Activated CD4-positive, alpha-beta T cell treated with anti-CD3 and anti-CD28 coated beads for 1 hour (primary cell): ENCODE measurements at places on chromosomes 2 and 18.

GRCh38 chr2:79554899-79555298 lies 42.0 kb downstream of the CTNNA2 start:
- DNase-seq, result no peak

DNA sequence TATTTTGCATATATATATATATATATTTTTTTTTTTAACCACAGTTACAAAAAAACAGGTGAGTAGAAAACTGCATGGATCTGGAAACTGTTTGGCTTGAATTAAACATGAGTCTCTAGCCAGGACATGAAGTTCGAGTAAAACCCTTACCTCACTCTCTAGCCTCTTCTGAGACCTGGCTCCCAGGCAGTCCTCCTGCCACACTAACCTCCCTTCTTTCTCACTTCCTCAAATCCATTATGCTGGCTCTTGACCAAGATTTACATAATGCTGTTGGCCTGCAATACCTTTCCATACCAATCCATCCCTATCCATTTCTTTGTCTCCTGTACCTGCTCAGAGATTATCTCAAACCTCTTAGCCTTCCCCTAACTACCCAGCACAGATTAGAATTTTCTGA lies 34.0 kb downstream of the PIGN start:
- DNase-seq, result no peak

GRCh38 chr18:23203891-23204432 lies 68.7 kb downstream of the CABLES1 start:
- DNase-seq, result no peak

GRCh38 chr2:160379399-160379798 lies 114.2 kb downstream of the RBMS1 start:
- DNase-seq, result no peak

DNA sequence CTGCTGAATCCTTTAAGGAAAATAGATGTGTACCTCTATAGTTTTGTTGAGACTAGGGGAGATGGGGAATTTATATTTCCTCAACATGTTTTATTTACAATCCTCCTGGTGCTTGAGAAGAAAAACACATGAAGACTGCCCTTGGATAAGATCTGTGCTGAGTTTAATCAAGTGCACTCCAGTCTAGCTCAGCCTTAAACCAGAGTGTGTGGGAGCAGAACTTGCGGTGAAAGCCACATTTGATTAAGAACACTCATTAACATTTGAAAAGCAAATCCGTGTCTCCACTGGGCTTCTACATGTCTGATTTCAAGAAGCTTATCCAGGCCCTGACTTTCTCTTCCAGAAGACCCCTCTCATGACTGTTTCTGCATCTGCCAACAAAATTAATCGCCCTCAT lies 84.8 kb upstream of the ITGA6 start:
- DNase-seq, result no peak

DNA sequence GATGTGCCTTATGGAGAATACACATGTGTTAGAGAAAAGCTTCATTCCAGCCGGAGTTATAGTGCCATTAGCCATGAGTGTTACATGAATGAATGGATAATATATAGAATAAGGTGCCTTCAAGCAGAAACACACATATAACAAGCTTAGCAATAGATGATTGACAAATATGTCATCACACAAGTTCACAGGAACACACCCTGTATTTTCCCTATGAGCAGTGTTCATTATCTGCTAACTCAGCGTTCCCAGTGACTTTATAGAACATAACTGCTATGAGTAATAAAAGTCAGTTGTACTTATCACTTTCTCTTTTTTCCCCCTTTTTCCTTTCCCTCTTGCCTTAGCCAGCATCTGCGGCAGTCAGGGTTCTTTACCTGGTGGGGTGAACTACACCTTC lies 65.1 kb downstream of the TIMM21 start:
- no peak for DNase-seq

GRCh38 chr2:131032393-131032836 lies 60.8 kb downstream of the FAM168B start:
- DNase-seq, result no peak

DNA sequence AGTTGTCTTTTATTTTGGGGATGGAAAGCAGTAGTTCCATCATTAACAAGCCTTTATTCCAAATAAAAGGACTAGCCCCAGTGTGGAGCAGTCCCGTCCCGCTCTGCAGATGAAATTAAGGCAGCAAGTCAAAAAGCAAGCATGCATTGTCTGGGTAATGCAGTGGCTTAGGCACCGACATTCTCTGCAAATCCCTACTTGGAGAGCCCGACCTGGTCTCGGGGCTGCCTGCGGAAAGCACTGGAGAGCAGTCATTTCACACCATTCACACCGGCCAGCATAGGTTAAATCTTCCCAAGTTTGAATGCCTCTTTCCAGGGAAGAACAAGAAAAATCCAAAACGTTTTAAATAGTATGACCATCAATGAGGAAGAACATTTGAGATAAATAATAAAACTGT lies 24.4 kb upstream of the RAB12 start:
- no peak for DNase-seq

GRCh38 chr2:8469709-8470493 lies 212.0 kb upstream of the ID2 start:
- no peak for DNase-seq

- DNase-seq, result no peak
Measured at GRCh38 chr2:225366731-225367130, 32.8 kb upstream of the NYAP2 start.

- no peak for DNase-seq
Measured at GRCh38 chr2:130263606-130264005, 65.4 kb upstream of the TUBA3E start.

DNA sequence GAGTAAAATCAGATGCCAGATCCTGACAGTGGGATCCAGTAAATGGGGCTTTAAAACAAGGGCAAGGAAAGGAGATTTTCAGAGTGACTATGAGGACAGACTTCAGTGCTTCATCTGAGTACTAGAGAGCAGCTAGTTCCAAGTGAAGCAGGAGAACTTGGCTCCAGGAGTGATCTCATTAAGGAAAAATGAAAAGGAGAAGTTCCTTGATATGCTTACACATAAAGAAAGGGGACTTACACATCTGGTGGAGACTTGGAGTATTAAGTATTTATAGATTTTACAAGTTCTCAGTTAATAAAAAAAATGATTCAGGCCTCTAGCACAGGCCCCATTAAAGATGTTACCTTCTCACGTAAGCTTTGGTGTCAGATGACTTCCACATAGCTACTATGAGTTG lies 105.8 kb downstream of the ICOS start:
- no peak for DNase-seq

DNA sequence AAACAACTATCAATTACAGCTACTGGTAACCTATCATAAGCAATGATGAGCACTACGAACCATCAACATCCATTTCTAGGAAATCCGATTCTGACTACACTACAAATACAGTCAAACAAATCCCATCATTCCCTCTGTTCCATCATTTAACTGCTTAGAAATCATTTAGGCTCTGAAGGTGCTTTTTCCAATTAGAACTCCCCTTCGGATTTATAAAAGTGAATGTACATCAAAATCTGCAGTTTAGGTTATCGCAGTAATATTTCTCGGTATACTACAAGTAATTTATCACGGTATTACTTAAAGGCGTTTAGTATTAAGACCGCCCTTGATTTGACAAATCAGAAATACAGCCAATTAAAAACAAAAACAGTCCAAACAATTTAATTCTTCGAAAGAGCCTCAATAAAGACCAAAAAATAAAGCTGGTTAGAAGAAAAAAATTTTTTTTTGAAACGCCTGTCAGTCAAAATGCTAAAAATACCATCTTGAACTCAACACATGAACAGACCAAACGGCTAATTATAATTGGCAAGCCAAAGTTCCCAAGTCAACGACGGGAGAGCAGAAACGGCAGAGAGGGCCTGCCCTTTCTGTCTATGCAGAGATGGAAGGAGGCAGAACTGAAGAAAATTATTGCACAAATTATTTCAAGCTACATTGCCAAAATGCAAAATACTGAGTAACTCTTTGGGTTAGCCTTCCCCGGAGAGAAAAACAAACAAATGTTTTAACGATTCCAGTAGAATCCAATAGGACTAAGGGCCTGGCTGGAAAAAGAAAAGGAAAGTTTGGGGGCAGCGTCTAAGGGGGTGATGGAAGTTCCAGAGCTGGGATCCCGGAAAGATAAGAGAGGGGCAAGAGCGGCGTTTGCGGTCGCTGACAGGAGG lies 1.2 kb downstream of the VPS54 start:
- DNase-seq, result no peak

DNA sequence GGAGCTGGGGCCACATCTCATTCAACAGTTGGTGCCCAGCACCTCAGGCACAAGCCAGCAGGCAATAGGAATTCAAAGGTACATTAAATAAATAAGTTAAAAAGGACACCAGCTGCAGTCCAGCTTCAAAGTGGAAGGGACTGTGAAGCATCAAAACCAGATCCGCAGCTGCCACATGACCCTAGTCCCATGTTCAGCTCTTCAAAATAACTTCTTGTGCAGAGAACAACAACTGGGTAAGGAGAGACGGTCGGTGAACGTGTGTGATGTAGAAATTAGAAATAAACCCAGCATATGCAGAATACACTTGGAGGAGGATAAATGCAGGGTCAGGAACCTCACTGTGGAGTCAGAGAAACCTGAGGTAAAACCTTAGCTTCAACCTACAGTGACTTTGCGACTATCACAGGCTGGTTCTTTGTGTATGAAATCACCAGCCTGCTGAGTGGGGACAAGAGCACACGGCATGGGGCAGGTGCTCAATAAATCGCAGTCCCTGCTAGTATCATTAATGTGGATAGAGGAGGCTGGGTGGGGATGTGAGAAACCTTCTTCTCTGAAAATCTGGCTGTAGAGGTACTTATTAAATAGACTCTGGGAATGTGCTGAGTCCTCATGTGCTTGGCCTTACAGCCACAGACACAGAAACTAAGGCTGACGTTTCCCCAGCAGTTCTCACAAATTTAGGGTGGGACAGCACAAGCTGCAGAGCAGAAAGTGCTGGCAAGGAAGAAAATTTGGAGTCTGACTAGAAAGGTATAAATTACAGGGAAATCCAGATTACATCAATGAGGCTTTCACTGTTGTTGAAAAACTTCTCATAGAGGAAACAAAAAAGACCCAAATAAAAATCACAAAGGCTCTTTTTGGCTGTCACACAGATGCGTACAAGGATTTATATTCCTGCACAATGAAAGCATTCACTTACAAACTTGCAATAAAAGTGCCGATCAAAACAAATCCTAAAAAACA lies 20.7 kb downstream of the FBXO15 start:
- DNase-seq, result no peak

DNA sequence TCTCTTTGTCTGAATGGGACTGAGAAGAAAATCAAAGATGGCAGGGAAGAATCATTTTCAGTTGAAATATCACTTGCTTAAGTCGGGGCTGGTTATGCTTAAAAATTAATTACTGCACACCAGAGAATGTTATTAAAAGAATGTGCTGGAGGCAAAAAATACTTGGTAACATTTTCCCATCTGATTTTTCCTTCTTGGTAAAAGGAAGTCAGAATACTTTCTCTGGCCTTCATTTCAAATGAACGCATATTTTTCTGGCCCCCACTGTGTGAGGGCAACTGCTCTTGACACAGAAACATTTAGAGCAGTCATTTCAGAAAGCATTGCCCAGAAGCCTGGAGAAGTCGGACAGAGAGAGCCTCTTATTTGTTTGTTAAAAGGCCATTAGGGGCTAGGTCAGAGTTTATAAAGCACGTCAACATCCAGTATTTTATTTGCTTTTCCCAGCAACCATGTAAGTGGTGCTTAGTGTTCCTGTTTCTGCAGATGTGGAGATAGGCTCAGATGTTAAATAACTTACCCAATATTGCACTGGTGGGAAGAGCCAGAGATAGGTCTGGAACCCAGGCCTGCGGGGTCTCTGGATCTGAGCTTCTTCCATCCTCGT lies 32.9 kb upstream of the LYPD6B start:
- no peak for DNase-seq

DNA sequence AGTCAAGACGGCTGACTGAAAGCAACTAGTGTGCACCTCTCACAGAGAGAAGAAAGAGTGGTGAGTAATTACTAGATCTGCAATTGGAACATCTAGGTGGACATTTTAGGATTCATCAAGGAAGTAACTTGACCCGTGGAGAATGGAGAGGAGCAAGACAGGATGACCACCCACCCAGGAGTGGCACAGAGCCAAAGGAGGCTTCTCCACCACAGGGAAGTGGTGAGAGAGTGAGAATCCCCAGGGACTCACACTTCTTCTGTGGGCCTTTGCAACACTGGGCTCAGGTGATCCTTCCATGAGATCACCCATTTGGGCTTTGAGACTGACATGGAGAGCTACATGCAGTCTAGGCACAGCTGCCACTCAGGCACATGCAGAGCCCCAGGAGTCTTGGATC lies 132.8 kb upstream of the GALNT5 start:
- DNase-seq, result no peak

DNA sequence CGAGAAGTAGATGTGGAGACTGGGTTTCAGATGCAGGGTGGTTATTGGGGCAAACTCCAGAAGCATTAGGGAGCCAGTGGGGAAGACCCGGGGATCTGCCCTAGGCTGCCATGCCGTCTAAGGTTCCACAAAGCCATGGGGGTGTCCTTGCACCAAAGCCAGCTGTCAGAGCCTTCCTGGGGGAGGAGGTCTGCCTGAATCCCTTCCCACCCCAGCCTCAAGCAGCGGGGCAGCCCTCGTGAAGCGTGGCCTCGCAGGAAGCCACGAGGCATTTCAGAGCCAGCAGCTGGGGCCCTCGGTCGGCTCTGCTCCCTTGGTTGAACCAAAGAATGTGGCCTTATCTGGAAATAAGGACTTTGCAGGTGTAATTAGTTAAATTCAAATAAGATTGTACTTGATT lies 51.2 kb upstream of the UBE2F start:
- no peak for DNase-seq

- DNase-seq, result no peak
Measured at GRCh38 chr2:120845277-120845676, 109.6 kb downstream of the GLI2 start.

DNA sequence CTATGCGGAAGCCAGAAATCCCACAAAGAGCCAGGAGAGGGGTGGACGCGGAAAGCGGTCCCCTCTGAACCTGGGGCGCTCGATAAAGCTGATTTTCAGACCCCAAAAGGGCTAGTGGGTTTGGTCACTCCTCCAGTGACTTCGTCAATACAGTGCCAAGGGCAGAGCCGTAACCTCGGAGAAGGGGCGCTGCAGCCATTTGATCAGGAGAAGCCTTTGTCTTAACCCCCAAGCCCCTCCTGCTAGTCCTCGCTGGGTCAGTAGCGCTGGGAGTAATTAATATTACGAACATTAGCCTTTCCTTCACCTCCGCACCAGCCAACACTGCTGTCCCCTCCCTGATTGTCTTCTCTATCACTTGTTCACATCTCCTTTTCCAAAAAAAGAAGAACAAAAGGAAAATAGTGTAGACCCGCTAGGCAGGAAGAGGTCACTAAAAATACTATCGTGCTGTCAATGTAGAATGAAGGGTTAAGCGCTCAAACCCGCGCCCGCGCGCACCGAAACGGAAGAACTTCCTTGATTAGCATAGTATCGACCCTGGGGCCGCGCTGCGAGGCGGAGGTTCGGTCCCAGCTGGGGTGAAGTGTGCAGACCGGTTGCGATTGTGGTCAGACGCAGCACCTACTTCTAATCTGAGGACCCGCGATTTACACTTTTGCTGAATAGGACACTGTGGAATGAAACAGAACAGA lies 63.2 kb upstream of the MAPRE2 start:
- DNase-seq, result peak; percentile 18

- DNase-seq, result no peak
Measured at GRCh38 chr2:170823898-170824215, 7.2 kb downstream of the GAD1 start.
